ENCODE measurements at places on chromosomes 6 and 20.
A peak's percentile ranks its signal among the peaks of the same experiment; 100 is the strongest.

DNA sequence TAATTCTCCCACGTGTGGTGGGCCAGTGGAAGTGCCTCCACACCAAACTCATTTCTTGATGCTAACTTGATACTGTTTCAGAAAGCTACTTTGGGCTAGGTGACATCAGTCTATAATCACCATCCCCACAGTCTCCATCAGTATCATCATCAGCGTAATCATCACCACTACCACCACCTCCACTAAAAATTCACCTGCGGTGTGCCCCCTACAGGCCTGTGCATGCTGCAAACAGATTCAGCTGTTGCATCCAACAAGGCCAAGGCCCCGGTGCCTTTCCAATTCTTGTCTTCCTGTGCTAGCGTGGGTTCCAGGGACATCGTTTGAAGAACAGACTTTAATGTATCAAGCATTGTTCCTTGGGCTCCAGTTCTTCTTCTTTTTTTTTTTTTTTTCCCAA is 201.3 kb upstream of the EXOC2 start:
- peak; percentile 15 for DNase-seq

DNA sequence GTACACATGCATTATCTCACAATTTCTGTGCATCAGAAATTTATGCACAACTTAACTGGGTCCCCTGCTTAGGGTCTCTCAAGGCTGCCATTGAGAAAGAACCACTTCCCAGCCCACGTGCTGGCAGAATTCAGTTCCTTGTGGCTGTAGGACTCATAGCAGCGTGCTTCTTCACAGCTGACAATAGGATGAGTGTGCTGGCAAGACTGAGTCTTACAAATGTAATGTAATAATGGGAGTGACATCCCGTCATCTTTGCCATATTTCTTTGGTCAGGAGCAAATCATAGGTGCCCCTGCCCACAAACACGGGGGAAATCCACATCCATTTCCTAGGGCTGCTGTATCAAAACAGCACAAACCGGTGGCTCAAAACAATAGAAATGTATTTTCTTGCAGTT is 77.4 kb downstream of the FIG4 start:
- no peak for DNase-seq

DNA sequence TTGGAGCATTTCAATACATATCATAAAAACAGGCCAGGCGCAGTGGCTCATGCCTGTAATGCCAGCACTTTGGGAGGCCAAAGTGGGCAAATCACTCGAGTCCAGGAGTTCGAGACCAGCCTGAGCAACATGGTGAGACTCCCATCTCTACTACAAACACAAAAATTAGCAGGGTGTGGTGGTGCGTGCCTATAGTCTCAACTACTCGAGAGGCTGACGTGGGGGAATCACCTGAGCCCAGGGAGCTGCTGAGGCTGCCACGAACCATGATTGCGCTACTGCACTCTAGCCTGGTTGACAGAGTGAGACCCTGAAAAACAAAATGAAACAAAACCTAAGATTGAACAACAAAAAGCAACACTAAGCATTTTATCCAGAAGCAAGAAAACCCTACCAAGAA is 47.2 kb downstream of the BACH2 start:
- peak; percentile 75 for DNase-seq

GRCh38 chr6:53919881-53920360 is 125.1 kb downstream of the LRRC1 start:
- DNase-seq, result no peak

DNA sequence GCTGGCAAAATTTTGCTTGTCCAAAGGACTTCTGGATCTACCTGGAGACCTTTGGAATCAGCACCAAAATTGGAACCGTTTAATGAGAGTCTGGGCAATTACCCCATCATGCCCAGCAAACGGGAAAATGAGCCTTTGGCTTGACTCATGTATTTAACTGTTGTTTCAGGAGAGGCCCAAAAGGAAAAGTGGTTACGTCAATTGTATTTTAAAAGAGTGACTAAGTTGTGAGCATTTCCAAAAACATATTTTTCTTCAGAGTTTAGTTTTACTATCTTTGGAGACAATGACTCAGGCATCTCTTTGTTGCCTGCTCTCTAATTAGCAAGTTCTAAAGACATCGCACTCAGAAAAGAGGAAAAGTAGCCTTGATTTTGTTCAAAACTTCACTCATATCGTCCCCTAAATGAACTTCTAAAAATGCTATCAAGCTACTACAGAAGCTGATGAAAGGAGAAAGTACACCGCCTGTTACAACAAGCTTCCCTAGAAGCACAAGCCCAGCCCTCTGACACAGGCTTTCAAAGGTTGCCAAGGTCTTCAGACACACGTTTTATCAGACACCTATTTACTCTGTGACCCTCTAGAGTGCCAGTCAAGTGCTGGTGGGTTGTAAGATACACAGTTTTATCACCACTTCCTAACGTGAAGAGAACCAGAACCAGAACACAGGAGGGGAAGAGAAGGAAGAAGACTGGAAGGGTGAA is 146.2 kb downstream of the TBX18 start:
- no peak for DNase-seq

DNA sequence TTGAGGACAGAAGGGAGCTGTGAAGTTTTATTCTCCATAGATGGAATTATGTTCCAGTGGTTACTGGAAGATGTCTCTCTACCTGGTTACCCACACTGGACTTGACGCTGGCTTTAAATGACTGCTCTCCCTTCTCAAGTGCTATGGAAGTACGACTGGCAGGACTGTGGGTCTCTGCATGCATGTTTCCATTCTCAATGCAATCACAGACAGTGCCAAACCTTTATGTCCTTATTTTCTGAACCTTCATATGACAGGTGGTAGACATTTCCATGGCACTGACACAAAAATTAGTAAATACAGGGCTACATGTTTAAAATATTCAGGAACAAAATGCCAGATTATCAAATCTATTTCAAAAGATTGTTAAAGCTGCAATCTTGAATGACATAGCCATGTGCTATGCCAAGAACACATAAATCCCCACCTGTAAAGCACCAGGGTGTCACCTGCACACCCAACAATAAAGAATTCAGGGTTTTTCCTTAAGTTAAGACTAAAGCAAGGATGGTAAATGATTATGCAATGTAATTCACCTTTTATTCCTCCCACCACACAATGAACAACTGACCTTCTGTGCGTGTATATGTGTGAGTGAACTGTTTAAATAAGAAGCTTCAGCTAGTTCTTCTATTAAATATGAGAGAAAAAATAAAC is 153.3 kb upstream of the ENPP5 start:
- DNase-seq, result no peak

DNA sequence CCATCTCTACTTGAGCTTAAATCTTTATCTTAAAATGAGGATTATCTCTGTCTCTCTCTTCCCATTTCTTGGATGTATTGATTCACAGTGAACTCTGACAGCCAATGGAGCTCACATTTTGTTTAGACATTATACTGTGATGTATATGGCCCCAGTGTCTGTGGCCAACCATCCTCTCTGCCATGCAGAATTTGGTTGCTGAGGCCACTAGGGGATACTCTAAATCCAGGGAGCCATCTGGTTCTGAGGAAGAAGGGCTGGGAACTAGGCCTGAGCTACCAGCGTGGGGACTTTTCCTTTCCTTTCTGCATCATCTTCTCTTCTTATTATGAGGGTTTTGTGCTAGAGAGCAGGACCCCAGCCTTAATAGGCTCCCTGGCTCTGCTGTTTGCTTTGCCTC is 59.1 kb upstream of the RIPOR2 start:
- DNase-seq, result no peak

- no peak for DNase-seq
These were observed 68.4 kb upstream of the PHACTR1 start for GRCh38 chr6:12648171-12648570.

GRCh38 chr6:148195511-148195910 is 147.1 kb upstream of the SASH1 start:
- no peak for DNase-seq

- DNase-seq, result no peak
These were observed 13.4 kb downstream of the EDEM2 start for GRCh38 chr20:35133735-35134134.

GRCh38 chr6:10719296-10719963 is 3.4 kb upstream of the TMEM14C start:
- peak; percentile 57 for DNase-seq

GRCh38 chr20:24972341-24972740 is 20.2 kb downstream of the APMAP start:
- no peak for DNase-seq

GRCh38 chr6:139019722-139020121 is 8.8 kb upstream of the ABRACL start:
- DNase-seq, result no peak

DNA sequence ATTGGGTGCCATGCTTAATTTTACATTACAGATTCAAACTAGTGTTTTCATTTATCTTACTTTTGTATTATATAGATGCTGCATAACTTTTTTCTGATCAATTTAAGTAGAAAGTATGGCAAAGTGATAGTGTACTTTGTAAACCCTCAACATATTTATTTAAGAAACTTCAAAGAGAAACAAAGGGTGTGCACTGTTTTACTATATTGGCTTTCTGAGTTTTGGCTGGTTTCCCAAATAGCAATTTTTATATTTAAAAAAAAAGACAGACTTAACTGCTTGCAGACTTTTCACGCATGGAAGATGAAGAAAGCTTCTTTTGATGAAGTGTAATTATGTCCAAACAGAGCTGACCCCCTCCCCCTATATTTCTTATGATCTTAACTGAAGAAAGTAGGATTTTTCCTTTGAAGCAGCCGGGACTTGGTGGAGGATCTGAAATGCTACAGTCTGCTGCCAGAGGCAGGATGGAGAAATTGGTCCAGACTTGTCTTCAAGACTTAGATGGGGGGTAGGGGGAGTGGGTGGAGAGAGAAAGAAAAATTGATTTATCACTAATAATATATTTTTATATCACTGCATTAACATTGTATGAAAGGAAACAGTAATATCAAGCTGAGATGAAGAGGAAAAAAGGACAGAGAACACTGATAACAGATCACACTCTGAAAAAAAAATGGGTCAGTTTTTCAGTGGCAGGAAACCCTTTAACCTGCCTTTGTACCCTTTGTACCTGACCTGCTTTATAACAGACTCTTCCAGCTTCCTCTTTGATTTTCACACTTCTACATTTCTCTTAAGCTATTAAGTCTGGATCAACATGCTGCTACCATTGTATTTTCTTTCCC is 56.0 kb upstream of the SUPT3H start:
- no peak for DNase-seq

DNA sequence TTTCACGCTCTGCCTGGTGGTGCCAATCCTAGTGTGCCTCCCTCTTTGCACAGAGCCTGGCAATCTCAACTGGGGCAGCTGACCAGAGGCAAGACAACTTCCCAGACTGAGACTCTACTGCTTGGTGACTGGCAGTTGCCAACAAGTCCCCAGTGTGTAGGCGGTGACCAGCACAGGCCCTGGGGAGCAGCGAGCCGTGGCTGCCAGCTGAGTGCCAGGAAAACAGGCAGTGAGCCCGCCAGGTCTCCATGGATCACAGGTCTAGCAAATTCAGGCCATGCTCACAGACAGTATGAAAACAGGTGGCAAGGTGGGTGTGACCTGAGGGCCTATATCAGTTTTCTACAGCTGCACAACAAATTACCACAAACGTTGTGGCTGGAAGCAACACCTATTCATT is 289.9 kb downstream of the KIF16B start:
- DNase-seq, result no peak

DNA sequence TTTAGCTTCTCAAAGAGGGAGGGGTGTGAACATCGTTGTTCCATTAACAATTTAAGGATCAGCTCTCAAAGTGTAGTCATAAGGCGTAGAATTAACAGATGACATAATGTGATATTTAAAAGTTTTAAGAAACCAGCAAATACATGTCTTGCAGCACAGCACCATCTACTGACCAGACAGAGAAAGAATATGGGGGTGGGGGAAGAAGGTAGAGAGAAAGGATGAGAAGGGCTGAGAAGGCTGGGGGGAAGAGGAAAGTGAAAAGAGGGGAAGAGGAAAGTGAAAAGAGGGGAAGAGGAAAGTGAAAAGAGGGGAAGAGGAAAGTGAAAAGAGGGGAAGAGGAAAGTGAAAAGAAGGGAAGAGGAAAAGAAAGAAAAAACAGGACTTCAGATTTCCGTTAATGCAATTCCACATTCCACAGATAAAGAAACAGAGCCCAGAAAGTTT is 80.9 kb downstream of the HAO1 start:
- DNase-seq, result no peak

DNA sequence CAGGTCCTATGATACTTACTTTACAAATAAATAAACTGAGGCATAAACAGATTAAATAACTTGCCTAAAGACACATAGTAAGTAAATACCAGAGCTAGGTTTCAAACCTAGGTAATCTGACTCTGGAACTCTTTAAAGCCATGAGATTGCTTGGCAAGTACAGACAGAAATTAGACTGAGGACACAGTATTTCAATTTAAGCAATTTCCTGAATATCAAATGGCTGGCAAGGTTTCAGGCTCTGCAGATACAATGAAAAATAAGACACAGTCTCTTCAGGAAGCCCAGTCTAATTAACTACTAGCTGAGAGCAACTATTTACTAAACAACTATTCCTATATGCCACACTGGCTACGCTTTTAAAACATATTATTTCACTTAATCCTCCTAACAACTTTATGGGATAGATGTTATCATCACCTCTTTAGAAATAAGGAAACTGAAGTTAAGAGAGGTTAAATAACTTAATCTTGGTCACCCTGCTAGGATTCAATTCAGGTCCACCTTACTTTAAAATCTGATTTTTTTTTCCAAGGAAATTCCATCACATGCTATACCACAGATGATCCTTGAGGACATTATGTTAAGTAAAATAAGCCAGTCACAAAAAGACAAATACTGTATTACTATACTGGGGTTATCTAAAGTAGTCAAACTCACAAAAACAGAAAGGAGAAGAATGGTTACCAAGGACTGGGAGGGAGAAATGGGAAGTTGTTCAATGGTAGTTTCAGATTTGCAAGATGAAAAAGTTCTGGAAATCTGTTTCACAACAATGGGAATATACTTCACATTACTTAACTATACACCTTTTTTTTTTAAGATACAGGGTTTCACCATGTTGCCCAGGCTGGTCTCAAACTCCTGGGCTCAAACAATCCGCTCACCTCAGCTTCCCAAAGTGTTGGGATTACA is 4.1 kb downstream of the TRPC4AP start:
- no peak for DNase-seq

DNA sequence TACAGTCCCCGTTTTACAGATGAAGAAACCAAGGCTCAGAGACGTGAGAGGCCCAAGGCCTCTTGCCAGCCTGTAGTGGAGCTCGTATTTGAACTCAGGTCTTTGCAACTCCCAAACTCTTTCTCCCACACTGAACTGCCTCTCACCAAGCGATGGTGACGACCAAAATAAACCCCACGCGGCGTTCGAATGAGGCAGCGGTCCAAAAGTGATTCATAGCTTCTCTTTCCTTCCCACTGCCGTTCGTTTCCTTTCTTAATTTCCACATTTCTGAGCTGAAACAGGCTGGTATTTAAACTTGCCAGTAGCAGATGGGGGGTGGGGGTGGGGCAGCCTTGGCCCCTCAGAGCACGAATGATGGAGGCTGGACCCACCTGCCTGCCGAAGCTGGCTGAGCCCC is 252.9 kb upstream of the KCNG1 start:
- no peak for DNase-seq

GRCh38 chr20:50540620-50541605 is 30.7 kb downstream of the PTPN1 start:
- no peak for DNase-seq
